ENCODE measurements at places on chromosomes 12 and 14.

DNA sequence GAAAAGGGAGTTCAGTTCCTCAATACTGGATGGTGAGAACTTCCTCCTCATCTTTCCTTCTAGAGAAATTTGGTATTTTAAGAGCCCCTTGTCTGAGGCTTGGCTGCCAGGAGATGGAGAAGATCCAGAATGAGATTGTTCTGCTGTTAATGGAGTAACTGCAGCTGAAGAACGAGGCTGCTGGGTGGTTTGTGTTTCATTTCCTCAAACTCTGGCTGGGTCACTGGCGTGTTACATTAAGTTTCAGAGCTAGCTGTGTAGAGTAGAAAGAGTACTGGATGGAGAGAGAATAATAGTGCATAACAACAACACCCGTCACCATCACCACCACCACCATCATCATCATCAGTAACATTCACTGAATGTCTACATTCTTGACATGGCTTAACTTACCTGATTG, 325.0 kb upstream of the TBX3 start:
- DNase-seq = no peak

DNA sequence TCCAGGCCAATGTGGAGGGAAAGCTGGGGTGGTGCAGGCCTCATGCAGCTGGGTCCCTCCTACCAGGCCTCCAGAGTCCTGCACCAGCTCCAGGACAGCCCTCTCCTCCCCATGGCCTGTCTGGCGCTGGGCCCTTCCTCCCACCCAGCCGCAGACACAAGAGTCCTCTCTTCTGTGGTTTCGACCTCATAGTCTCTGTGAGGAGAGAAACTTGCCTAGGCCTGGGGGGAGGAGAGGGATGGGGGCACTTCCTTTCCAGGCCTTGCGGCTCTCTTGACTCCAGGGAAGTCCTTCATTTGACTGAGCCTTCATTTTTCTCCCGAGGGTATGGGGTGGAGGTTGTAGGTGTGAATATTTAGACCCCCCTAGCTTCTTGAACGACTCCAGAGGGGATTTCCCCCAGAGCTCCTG, 2.3 kb downstream of the MMP14 start:
- no peak for DNase-seq

DNA sequence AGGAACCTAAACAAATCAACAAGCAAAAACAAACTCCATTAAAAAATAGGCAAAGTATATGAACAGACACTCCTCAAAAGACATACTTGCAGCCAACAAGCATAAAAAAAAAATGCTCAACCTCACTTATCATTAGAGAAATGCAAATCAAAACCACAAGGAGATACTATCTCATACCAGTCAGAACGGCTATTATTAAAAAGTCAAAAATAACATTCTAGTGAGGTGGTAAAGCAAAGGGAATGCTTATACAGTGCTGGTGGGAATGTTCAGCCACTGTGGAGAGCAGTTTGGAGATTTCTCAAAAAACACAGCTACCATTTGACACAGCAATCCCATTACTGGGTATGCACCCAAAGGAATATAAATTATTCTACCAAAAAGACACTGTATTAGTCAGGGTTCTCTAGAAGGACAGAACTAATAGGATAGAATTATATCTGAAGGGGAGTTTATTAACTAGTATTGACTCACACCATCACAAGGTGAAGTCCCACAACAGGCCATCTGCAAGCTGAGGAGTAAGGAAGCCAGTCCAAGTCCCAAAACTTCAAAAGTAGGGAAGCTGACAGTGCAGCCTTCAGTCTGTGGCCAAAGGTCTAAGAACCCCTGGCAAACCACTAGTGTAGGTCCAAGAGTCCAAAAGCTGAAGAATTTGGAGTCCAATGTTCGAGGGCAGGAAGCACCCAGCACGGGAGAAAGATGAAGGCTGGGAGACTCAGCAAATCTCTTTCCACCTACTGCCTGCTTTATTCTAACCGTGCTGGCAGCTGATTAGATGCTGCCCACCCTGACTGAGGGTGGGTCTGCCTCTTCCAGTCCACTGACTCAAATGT, 101.6 kb upstream of the KRAS start:
- DNase-seq = no peak

- no peak for DNase-seq
Observed at GRCh38 chr14:79011091-79011919, 841.1 kb downstream of the NRXN3 start.

DNA sequence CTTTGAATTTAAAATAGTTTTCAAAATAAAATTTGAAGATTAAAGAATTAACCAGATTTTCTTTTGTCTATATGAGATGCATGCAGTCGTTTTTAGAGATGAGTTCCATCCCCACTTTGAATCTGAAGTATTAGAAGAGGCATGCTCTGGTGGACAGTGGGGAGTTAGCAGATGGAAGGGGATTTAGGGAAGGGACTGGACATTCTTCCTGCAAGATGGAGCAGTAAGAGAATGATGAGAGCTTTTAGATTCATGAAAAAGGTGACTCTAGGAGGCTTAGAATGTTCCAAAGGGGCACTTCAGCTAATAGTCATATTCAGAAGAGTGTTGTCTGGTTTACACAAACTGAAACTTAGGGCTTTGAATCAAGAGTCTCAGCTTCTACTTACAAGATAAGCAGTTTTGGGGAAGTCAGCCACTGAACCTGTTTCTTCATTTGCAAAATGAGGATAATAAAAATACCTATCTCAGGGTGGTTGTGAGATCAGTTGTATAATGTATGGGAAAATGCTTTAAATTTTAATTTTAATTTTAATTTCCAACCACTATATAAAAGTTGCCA, 3.7 kb downstream of the ZBTB1 start:
- DNase-seq = no peak

GRCh38 chr12:106682594-106683234, 91.8 kb upstream of the RIC8B start:
- no peak for DNase-seq

DNA sequence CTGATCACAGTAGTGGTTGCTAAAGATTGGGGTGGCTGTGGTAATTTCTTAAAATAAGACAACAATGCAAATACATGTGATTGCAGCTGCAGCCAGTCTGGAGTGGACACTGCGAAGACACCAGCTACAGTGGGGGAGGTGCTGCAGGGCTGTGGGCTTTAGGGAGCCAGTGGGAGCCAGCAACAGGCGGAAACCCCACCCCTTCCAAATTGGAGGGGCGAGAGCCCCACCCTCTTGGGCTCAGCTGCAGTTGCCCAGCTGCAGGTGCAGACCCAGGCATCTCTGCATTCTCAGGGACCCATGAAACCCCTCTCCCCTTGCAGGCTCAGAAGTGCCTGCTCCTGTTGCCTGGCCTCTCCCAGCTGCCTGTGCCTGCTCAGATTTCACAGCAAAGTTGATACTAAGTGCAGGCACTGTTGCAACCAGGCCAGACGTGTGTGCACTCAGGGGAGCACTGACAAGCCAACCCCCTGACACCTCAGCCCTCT, 104.8 kb downstream of the MYF5 start:
- DNase-seq = no peak

GRCh38 chr12:65823513-65824375, 539 bp upstream of the HMGA2 start:
- no peak for DNase-seq

GRCh38 chr14:87705439-87705896, 287.5 kb downstream of the GALC start:
- DNase-seq = no peak

- no peak for DNase-seq
Observed at GRCh38 chr14:68255693-68256178, 436.2 kb downstream of the RAD51B start.

DNA sequence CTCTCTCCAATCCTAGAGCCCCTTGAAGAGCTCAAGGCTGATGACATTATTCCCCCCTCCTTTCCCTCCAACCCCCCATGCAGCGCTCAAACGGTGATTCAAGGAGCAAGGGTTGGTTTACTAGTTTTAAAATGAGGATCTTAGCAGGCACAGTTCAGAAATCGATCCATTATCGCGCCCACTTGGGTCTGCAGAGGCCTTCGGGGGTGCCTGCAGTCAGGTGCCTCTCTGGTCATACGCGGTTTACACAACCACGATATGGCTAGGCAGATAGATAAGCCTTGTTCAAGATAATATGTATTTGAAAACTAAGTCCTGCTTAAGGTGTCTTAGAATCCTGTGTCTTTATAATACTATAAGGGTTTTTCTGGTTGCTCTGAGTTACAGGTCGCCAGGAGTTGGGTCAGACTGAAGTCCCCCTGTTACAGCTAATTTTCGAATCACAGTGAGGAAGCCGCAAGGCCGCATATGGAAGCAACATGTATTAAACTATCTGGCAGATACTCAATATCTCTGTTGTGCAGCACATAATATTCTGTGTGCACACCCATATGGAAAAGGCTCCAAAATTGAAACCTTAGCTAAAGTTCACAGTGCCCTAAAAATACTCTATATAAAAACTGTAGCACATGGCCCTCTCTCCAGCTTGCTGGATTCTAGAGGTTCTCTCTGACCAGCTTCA, 10.0 kb downstream of the BHLHE41 start:
- DNase-seq = no peak

DNA sequence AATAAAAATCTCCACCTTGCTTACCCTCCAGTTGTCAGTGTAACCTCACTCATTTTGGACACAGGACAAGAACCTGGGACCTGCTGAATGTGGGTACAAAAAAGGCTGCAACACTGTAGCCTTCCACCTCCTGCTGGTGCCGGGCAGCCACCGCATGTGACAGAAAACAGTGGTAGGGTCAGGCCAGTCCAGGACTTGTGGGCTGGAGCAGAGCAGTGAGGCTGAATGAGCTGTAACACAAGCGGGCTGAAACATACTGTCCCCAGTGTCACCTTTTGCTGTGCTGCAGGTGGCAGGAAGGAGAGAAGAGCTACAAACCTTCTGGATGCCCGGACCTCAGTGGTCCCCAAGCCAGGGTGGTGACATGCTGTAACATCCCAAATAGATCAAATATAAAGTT, 465.4 kb upstream of the FOXG1 start:
- DNase-seq = no peak

DNA sequence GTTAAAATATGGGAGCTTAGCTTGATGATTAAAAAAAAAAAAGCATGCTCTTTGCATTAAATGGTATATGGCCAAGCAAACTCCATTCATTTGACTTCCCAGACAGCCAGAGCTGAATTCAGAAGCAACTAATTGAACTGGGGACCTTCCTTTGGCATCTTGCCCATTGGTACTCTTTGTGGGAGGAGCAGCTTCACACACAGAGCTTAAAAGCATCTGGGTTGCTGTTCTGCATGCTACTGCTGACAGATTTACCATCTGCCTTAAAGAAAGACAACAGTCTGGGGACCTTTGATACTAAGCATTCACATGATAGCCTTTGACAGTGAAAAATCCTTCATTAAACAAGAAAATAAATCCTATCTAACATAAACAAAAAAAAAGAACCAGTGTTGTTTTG, 977.9 kb downstream of the TMTC2 start:
- no peak for DNase-seq

DNA sequence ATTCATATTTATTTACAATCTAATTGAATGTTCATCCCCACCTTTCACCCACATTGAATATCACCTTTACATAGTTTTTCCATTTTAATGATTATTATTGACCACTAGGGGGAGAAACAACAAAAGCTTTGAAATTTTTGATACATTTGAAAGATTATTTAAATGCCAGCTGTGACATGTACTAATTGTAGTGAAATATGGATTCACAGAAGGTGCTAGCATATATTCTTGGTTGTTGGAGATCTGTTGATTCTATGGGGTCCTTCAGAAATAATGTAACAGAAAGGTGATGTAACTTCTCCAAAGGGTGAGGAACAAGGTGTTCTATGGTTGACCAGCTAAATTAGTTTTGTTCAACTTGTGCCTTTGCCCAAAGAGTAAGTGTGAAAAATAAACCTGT, 22.4 kb upstream of the GPR33 start:
- DNase-seq = no peak

DNA sequence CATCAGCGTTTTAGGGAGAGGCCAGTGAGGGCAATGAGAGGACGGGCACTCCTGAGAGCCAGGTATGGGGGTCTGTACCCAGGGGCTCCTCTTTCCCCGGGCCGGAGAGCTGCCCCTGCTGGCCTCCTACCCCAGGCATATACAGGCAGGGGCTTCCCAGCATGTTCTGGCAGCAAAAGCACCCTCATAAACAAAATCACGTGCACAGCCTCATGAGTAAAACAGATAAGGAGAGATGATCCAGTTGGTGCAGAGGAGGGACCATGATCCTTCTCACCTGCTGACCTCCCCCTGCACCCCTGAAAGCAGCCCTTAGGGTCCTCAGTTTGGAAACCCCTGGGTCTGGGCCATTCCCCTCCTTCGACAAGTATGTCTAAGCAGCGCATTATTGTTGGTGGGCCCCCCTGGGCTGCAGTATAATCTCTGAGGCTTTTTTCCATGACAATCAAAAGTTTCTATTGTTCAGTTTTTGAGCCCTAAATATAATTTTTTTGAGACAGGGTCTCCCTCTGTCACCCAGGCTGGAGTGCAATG, 5.0 kb upstream of the KRT4 start:
- DNase-seq = no peak

GRCh38 chr12:2092890-2093289, 40.1 kb downstream of the CACNA1C start:
- DNase-seq = peak; percentile 61

DNA sequence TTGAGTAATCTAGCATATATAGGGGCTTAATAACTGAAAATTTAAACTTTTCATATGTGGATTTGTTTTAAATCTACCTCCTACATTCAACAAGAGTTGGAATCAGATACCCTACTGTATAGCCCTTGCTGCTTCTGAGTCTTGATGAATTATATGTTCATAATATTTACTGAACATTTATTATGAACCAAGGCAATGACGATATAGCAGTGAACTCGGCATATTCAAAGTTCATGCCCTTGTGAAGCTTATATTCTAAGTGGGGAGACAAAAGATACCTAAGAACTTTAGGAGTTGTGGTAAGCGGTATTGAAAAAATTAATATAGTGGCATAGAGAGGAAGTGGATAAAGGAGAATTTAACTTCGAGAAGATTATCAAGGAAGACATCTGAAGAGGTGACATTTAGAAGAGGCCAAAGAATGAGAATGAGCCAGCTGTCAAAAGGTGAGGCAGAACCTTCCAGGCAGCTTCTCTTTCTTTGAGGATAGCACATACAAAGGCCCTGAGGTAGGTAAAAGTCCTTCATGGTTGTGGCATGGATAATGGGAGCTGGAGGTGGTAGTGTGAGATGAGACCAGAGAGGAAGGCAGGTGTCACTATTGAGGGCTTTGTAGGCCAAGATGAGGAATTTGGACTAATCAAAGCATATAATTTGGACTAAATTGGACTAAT, 10.2 kb downstream of the EID3 start:
- no peak for DNase-seq

DNA sequence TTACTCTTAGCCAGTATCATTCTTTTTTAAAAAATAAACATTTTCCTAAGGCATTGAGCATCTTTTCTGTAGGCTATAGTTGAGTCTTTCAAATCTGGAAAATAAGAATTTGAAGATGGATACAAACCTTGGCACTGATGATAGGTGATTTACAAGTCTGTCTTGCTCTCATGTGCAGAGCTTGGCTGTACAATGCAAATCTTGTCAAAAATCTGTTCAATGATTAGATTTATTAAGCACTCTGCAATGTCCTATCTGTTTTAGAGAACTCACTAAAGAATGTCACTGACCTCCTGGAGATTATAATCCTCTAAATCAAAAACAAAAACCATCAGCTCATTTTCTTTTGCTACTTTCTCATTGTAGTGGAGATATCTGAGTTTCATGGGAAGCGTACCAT, 42.8 kb upstream of the AMIGO2 start:
- no peak for DNase-seq
